Urinary bladder (tissue), 4 donors: ENCODE measurements at places on chromosomes 2 and 18.

- DNase-seq = no peak
Measured at GRCh38 chr2:240933048-240933965, 27.2 kb downstream of the CROCC2 start.

DNA sequence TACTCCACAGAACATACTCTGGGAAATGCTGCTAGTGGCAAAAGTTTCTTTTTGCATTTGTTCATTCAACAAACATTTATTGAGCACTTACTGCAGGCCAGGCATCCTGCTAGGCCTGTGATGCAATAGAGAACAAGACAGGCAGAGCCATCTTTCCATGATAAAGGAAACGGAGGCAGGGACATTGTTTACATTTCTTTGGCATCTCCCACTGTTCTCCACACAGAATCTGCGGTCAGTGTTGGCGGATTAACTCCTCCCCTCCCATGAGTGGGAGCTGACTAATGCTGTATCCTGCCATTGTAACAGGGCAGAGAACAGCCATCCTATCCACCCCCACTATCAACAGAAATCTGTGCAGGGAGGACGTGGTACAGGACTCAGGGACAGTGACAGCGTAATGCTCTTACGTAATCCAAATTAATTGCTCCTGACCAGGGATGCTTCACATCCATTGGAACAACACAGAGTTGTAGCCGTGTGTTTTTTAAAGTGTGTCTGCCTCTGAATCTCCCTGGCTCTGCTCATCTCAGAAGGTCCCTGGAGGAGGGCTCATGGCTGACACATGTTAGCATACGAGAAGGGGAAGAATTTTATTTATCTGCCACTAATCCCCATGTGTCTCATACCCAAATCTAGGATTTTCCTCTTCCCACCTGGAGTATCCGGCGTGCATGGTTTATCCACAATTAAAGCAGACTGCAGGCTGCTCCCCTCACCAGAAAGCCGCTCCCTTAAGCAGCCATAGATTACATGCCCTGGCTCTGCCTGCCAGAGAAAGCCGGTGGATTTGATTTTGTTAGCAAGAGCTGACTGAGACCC lies 32.3 kb downstream of the STEAP3 start:
- peak; percentile 14 for DNase-seq

DNA sequence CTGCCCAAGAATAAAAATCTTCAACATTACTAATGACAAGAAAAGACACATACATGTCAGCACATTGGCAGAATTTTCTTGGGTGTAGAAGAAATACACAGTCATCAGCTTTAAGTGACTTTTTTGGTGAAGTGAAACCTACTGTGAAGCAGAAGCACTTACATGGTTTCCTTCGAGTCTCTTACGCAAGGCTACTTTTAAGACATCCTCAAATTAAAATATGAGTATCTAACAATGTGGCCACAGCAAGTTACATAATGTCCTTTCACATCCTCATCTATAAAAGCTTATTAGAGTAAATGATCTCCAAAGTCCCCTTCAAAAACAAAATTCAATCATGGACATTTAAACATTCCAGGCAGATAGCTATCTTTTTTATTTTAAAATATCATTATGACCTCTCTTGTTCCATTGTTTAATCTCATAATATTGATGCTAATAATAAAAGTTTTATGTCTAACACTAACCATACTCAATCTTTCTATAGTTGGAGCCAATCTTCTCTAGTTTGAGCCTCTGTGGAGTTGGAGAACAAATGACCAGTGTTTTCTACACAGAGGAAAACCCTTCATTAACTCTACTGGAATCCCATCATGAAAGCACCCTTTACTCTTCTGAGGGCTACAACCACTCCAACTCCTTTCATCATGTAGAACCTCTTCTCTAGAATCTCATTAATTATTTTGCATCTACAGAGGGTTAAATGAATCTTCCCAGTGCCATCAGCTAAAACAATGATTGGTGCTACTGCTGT lies 182.2 kb upstream of the ZFP36L2 start:
- DNase-seq = no peak

DNA sequence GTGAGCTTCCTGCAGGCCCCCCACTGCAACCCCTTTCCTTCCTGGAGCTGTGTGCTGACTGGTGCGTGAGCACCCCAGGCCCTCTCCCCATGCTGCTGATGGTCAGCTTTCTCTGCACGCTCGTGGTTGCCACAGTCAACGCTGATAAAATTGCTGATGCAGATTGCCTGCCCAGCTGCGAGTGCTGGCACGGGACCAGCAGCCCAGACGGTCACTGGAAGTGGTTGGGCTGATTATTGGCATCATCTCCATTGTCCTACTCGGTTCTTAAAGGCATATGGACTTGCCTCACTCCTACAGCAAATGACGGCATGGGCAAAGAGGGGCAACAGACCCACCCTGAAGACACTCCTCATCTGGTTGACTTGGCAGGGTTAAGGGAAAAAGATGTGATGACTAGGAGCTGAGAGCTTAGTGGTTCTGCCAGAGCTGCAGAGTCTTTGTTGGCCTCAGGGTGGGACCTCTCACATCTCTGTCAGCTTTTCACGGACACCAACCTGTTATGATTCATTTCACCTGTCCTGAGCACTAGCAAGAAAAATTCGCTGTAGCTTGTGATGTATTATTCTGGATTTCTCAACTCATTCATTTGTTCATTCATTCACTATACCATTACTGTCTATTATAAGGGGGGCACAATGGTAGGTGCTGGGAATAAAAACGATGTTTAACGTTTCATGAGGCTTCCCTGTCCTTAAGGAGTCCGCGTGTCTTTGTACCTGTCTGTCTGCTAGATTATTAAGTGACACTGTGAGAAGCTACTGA lies 38.4 kb downstream of the PAX8 start:
- no peak for DNase-seq

GRCh38 chr18:67359873-67360838 lies 156.4 kb downstream of the DSEL start:
- peak; percentile 1 for DNase-seq

DNA sequence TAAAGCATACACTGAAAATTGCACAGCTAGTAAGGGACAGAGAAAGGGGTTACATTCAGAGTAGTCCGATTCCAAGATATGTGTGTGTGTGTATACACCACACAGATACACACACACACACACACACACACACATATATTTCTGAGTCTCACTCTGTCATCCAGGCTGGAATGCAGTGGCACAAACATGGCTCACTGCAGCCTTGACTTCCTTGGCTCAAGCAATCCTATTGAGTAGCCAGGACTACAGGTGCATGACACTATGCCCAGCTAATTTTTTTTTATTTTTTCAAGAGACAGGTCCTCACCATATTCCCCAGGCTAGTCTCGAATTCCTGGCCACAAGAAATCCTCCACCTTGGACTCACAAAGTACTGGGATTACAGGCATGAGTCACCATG lies 68.1 kb upstream of the ITPRID2 start:
- no peak for DNase-seq

DNA sequence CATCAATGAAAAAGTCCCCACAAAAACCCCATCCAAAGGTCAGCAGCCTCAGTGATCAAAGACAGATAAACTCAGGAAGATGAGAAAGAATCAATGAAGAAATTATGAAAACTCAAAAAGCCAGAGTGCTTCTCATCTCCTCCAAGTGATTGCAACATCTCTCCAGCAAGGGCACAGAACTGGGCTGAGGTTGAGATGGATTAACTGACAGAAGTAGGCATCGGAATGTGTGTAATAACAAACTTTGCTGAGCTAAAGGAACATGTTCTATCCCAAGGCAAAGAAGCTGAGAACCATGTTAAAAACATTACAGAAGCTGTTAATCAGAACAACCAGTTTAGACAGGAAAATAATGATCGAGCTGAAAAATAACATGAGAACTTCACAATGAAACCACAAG lies 442.8 kb upstream of the SYT4 start:
- no peak for DNase-seq

GRCh38 chr2:204625135-204625534 lies 79.9 kb downstream of the PARD3B start:
- DNase-seq = no peak

GRCh38 chr2:123906361-123906760 lies 118.7 kb upstream of the CNTNAP5 start:
- no peak for DNase-seq

DNA sequence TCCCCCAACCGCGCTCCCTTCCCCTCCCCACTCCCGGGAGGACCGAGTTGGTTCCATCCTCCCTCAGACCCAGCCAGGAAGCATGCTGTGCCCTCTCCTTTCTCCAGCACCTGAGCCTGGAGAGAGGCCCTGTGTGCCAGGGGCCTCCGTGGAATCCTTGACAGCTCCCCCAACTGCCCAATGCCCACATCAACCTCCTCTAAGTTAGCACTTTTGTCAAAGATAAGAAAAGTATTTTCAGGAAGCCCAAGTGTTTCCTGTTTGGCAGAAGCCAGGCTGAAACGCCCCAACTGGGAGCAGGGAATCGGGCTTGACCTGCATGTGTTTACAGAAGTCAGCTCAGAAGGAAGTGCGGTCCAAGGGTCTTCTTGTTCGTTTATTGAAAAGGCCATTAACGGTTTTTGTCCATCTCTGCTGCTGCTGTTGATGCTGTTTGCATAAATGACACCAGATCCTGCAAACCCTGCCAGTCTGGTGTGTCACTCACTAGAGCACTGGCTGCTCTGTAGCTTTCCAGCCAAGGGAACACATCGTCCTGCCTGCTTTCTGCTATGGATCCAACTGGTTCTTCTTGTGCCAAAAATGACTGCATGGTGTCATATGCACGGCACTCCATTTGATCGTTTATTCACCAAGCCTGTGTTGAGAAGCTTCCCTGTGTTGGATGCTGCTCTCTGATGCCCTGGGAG lies 35.4 kb upstream of the COL6A3 start:
- no peak for DNase-seq

GRCh38 chr2:166411473-166412230 lies 35.9 kb upstream of the SCN9A start:
- no peak for DNase-seq

DNA sequence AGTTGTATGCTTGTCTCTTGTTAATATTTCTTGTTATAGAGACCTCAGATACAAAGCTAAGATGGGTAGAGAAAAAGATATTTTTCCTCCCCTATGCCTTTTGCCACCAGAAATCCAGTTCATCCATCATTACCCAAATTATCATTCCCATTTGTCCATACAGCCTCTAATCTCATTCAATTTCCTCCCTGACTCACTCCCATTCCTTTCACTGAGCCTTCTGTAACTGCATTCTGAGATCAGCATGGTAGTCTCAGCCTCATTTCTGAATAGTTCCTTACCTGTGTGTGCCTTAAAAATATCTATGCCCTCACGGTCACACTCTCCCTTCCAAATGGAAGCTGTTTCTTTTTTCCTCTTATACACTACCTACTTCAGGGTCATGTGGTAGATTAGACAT lies 15.7 kb upstream of the PIK3C3 start:
- DNase-seq = no peak

DNA sequence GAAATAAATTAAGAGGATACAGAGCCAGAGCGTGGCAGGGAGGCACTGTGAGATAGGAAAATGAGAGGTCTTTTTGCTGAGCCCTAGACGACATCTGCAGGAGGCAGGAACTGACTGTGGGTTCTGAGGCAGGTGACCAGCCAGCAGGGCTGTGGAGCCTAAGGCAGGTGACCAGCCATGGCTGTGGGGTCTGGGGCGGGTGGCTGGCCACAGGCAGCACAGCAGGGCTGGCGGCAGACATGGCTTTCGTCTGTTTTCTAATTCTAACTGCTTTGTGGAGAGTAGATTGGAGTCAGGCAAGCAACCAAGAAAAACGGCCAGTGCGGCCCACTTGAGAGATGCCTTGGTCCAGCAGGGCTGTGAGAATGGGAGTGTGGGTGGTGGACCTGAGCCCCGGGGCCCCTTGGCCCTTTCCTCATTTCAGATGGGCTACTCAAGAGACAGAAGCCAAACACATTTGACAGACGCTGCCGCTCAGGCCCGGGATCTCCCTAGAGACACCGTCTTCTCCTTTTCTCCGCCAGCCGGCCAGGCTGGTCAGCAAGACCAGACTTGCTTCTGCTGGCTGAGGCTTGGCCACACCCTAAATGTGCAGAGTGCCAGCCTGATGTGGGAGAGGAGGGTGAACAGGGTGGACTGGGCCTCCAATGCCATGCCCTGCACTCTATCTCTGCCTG lies 19.7 kb upstream of the GNAL start:
- DNase-seq = no peak

GRCh38 chr2:47964277-47964676 lies 58.0 kb upstream of the FBXO11 start:
- no peak for DNase-seq

DNA sequence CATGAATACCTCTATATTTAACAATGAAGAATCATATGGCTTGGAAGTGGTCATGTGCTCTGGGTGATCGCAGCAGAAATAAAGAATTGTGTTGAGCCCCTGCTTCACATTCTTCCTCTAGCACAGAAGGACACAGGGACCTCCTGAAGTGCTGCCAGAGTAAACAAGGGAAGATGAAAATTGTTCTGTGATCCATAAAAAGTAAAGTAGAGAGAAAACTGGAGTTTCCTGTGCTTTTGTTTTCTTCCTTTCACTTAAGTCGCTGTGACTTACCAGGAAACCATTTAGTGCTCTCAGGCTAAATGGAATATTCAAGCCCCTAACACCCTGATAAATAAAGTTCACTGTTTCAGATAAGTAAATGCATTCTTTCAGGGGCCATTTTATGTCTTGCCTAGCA lies 1173.6 kb upstream of the CHAC2 start:
- no peak for DNase-seq

- DNase-seq = no peak
Measured at GRCh38 chr18:72555968-72556367, 11.8 kb upstream of the CBLN2 start.

GRCh38 chr2:70381821-70382220 lies 80.0 kb upstream of the FAM136A start:
- no peak for DNase-seq

- DNase-seq = no peak
Measured at GRCh38 chr2:212154477-212154878, 384.1 kb downstream of the ERBB4 start.

DNA sequence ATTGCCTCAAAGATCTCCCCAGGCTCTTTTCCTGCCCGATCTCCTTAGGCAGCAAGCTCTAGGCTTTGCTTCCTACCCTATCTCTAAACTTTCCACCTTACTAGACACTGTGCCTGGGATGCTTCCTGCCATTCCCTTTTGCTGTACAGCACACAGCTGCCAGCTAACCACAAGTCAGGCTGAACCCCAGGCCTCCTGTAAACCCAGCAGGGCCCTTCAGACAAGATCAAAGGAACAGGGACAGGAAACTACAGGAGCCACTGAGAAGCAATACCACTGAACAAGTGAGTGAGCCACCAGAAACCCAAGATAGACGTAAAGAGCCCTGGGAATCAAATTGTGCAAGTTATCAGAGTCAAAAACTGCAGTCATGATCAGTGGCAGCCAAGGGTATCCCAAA lies 180.7 kb downstream of the SUCLG1 start:
- DNase-seq = no peak

GRCh38 chr2:177698281-177698680 lies 305.7 kb downstream of the AGPS start:
- DNase-seq = no peak
